ENCODE measurements at places on chromosomes 1 and 21.

- DNase-seq, result peak; percentile 11
These were observed 21.8 kb downstream of the RSPH1 start for GRCh38 chr21:42474043-42474831.

DNA sequence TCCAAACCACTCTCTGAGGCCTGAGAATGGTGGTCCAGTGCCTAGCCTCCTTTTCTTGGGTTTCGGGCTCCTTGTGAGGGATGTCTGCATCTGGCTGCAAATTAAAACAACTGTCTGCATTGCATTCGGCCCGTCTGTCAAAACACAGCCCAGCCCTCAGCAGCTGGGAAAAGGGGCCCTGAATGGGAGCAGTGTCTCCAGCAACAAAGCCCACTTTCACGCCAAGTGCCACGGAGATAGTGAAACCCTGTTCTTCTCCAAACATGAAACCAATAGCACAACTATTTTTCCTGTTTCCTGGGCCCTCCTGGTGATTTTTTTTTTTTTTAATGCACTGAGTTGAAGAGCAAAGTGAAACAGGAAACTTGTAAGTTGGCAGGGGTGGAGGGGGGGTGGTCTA, 138.4 kb downstream of the PLXNA2 start:
- DNase-seq, result no peak

DNA sequence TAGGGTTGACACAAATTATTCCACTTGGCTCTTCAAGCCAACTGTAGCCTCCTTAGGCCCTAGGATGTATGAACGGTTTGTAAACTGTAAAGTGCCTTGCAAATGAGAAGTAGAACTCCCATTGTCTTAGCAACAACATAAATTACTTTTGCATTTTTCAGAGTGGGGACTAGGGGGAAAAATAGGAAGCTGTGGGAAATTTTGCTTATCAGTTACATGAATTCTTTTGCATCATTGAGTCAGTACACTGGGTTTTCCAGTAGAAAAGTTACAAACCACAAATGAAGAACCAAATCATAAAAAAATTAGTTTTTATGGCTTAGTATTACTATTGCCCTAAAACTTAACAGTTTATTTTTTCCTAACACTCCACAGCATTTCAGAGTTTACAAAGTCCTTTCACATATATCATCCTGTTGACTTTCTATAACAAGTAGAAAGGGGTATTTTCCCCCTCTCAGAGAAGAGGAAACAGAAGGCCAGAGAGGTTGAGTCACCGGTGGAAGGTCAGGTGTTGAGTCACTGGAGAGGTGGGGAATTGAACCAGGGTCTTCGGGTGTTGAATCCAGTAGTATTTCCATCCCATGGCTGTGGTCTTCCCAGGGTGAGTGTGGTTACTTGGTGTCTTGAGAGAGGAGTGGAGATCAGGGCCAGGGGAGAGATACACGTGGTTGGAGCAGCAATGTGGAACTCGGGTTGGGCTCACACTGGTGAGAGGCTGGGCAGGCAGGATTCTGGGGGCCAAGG, 71.9 kb upstream of the USP24 start:
- DNase-seq, result peak; percentile 45

GRCh38 chr1:235207209-235207565, 46.1 kb upstream of the RBM34 start:
- no peak for DNase-seq

DNA sequence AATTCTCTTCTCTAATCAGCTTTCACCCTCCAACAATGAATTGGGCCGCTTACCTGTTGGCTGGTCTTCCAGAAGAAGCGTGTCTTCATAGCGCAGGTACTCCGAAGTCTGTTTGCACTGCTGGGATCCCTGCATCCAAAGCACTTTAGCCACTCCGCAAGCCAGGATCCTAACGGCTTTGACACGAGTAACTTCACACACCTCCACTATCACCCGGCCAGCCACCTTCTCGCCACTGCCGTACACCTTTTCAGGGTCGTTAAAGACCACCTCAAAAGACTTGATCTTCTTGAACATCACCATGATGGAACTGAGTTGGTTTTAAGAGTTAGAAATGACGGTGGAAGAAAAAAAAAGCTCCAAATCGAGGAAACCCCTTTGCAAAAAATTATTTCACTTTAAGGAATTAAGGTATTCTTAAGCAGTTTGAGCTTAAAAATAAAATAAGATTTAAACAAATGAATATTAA, 381 bp downstream of the TXNIP start:
- DNase-seq, result no peak

GRCh38 chr1:27318596-27318995, 3.4 kb upstream of the TMEM222 start:
- DNase-seq, result peak; percentile 64

GRCh38 chr1:185368313-185368855, 51.3 kb upstream of the IVNS1ABP start:
- DNase-seq, result no peak

- no peak for DNase-seq
These were observed 37.2 kb upstream of the ST6GALNAC3 start for GRCh38 chr1:76037324-76037723.

- DNase-seq, result no peak
These were observed 3.9 kb upstream of the ZNF678 start for GRCh38 chr1:227559499-227559898.

DNA sequence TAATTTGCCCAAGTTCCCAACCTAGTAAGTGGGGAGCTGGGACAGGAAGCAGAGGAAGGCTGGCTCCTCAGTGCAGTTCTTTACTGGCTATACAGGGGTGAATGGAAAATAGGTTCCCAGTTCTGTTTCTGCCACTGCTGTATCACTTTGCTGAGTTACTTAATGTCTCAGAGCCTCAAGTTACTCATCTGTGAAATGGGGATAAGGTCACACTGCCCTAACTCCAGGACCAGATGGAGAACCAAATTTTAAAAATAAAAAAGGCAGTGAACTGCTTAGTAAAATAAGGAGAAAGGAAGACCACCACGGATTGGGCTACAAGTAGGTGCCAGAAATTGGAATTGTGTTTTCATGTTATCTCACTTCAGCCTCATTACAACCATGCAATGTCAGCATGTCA, 147.8 kb downstream of the OMA1 start:
- no peak for DNase-seq

- DNase-seq, result no peak
These were observed 56.3 kb upstream of the ADAMTS5 start for GRCh38 chr21:27023186-27023585.

GRCh38 chr1:70048336-70049094, 156.9 kb downstream of the LRRC40 start:
- DNase-seq, result peak; percentile 24

DNA sequence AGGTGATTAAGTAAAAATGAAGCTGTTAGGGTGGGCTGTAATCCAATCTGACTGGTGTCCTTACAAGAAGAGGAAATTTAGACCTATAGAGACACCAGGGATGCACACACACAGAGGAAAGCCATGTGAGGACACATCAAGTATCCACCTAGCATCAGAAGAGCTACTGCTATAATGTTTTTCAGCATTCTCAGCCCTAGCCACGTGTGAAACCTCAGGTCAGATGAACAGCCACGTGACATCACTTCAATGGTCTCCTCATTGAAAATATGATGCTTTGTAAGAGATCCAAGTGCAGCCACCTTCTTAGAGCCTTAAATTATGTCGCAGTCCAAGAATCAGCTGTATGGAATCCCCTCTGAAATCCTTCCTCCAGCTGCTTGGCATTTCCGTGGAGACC, 65.1 kb downstream of the C1orf87 start:
- no peak for DNase-seq

DNA sequence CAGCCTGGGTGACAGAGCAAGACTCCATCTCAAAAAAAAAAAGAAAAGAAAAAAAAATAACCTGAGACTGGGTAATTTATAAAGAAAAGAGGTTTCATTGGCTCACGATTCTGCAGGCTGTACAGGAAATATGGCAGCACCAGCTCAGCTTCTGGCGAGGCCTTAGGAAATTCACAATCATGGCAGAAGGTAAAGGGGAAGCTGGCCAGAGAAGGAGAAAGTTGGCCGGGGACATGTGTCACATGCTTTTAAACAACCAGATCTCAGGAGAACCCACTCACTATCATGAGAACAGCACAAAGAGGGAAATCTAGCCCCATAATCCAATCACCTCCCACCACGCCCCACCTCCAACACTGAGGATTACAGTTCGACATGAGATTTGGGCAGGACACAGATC, 125.3 kb downstream of the DISP1 start:
- no peak for DNase-seq

DNA sequence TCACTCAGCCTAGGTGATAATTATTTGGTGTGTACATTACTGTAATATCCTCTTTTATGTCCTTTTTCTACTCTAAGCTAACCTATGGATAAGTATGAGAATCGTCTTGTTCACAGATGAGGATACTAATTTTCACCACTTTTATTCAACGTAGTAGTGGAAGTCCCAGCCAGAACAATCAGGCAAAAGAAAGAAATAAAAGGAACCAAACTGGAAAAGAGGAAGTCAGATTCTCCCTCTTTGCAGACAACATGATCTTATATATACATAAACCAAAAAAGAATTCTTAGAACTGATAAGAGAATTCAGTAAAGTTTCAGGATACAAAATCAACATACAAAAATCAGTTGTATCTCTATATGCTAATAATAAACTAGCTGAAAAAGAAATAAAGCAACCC, 12.6 kb upstream of the RGL1 start:
- DNase-seq, result no peak

- DNase-seq, result peak; percentile 24
These were observed 7.7 kb upstream of the HTR1D start for GRCh38 chr1:23224739-23225648.

DNA sequence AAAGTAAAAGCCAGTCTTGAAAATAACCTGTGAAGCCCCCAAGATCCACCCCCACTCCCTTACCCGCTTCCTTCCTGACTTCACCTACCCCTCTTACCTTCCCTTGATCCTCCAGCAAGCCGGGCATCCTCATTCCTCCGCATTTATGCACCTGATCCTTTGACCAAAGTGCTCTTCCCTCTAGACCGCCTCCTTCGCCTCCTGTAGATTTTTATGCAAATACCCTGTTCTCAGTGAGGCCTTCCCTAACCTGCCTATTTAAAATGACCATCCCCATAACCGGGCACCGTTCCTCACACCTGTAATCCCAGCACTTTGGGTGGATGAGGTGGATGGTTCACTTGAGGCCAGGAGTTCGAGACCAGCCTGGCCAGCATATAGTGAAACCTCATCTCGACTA, 1.1 kb upstream of the NENF start:
- DNase-seq, result no peak

GRCh38 chr1:101964708-101965107, 32.0 kb downstream of the OLFM3 start:
- no peak for DNase-seq

DNA sequence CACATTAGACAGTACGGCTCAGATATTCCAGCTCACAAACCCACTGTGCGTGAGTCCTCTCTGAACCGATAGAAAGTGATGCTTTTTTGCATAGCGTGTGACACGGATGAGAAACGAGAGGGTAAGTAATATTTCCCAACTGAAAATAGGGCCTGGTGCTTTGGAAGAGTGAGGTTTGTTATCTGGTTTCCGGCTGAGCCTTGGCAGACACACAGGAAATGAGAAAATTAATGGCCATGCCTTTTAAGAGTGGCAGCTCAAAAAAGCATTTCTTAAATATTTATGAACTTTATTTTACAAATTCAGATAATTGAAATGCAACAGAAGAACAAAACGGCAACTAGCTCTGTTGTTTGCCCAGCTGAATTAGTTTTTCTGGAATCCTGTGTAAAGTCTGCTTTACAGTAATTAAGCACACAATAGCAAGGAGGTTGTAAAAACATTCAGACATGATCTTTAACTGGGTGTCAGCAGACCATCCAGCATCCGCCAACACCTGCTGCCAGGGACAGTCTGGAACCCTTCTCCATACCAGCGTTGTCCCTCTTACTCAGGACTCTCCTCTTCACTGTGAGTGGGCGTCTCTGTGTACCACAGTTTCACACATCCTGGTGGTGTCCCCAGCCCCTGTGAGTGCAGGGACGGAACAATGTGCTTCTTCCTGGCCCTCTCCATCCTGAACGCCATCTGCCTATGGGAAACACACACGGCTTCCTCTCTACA, 155.4 kb downstream of the PGBD5 start:
- DNase-seq, result no peak

GRCh38 chr1:211483896-211484612, 7.9 kb downstream of the RD3 start:
- DNase-seq, result no peak

DNA sequence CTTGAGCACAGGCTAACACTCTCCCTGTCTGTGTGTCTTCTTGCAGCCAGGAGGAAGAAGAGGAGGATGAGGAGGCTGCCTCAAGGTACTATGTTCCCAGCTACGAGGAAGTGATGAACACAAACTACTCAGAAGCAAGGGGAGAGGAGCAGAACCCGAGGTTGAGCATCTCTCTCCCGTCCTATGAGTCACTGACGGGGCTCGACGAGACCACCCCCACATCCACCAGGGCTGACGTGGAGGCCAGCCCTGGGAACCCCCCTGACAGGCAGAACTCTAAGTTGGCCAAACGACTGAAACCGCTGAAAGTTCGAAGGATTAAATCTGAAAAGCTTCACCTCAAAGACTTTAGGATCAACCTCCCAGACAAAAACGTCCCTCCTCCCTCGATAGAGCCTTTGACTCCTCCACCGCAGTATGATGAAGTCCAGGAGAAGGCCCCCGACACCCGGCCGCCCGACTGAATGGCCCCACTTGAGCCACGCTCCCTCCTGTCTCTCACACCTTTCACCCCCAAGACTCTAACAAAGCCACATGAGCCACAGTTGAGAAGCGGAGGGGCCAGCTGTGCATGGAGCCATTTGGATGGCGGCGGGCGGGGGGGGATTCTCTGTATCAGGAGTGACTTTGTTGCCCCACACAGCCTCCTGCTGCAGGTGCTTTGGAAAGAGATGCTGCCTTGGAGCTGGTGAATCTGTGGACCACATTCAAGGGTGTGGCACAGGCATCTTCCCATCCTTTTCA, 27.6 kb upstream of the FHAD1 start:
- DNase-seq, result no peak

DNA sequence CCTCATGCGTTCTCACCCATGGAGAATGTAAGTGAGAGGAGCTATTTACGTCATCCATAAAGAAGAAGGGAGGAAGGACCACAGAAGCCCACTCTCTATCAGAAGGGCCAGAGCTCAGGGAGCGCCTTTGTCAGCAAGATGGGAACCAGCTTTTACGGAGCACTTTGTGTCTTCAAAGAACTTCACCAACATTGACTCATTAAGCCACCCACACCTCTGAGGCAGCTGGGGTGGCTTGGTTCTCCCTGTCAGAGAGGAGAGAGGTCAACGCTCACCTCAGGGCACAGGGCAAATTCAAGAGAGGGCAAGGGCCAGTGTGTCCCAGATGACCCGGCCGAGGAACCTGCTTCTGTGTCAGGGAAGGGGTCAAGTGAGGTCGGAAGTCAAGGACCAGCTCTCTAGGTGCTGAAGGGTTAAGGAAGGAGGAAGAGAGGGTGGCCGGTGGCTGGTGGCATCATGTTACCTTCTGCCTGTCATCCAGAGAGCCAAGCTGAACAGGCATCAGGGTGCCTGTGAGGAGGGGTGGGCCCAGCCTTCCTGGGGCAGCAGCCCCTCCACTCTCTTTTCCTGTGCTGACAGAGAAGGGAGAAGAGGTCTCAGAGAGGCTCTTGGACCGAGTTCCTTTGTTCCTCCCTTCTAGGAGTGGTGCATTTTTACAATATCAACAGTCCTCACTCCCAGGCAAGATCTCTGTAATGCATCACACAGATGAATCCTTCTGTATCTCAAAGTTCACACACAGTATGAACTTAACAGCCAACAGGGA, 109.0 kb downstream of the ETS2 start:
- DNase-seq, result peak; percentile 31

Data from fibroblast of mammary gland (primary cell).